ENCODE measurements at places on chromosomes 7 and 10.

DNA sequence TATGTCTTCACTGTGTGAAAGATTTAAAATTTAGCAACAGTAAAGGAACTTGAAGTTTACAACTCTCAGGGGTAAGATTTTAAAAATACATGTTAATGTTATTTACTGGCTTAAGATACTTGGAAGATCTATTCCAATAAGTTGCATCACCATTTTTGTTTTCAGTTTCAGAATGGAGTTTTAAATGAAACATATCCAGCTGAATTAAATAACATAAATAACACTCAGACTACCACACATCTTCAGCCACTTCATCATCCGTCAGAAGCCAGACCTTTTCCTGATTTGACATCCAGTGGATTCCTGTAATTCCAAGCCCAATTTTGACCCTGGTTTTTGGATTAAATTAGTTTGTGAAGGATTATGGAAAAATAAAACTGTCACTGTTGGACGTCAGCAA lies 44.3 kb downstream of the AHR start:
- DNase-seq: no peak

GRCh38 chr10:120582753-120583152 lies 125.7 kb downstream of the PLPP4 start:
- no peak for DNase-seq

GRCh38 chr7:112225006-112225405 lies 18.5 kb downstream of the ZNF277 start:
- DNase-seq: no peak

DNA sequence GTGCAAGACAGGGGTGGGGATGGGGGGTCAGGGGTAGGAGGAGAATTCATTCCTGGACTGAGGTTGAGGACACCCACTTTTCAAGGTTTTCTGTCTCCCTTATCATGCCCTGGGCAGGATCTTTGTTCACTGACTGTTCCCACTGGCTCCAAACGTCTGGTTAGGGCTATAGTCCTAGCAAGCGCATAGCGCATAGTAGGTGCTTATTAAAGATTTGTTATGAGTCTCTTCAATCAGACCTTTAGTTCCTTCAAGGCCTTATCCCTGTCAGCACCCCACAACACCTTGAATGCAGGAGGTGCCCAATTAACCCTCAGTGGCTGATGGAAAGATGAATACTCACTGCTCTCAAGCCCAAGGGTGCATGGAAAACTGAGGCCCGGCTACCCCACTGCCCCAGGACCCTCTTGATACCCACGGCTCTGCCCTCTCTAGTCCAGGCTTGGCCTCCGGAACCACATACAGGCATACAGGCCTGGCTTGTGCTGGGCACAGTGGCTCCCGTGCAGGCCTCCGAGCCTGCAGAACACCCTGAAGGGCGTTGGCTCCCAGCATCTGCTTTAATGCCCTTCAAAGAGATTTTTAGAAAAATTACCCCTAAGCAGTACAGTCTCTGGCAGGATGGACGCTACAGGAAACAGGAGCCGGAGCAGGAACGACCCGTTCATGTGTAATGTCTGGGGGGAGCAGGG lies 177.7 kb downstream of the SH3PXD2A start:
- no peak for DNase-seq

DNA sequence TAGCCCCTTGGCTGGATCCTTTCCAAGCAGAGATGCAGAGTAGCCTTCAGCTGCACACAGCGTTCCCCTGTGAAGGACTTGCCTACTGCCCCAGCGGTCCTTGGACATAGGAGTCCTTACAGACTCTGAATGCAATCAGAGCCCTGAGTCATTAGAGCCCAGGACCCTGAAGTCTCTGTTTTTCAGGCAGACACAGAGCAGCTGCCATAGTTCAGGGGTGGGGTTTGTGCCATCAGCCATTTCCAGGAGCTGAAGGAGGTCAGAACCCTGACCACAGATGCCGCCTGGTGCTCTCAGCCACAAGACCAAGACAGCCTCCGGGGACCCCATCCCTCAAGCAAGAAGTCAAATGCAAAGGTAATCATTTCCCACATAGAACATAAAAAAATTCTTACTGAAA lies 32.8 kb upstream of the WDFY4 start:
- no peak for DNase-seq

GRCh38 chr7:158268816-158269535 lies 318.6 kb downstream of the PTPRN2 start:
- DNase-seq: no peak

GRCh38 chr7:15853832-15854470 lies 167.5 kb upstream of the MEOX2 start:
- no peak for DNase-seq

GRCh38 chr10:21757185-21757901 lies 223.3 kb downstream of the MLLT10 start:
- no peak for DNase-seq

DNA sequence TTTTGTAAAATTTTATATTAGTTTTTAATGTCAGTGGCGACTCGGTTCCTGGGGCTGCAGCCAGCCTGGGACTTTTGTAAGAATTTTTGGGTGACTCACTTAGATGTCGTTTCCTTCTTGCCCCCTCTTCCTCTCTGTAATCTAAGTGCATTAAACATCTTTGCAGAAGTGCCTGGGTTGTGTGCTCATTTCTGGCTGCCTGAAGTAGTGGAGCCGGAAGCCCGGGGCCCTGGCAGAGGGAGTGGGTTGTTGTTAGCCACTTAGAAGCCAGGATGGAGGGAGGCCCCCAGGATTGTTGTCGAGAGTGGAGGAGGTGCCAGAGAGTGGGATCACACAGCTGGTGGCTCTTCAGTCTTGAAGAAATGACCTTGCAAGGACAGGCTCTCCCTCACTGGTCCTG lies 11.0 kb upstream of the TRIM8 start:
- DNase-seq: peak; percentile 99

- no peak for DNase-seq
Observed at GRCh38 chr10:30834651-30835050, 197.0 kb downstream of the ZNF438 start.

GRCh38 chr10:123287594-123288247 lies 133.5 kb downstream of the BUB3 start:
- DNase-seq: no peak

GRCh38 chr7:140517546-140518369 lies 38.5 kb upstream of the MKRN1 start:
- DNase-seq: peak; percentile 88

DNA sequence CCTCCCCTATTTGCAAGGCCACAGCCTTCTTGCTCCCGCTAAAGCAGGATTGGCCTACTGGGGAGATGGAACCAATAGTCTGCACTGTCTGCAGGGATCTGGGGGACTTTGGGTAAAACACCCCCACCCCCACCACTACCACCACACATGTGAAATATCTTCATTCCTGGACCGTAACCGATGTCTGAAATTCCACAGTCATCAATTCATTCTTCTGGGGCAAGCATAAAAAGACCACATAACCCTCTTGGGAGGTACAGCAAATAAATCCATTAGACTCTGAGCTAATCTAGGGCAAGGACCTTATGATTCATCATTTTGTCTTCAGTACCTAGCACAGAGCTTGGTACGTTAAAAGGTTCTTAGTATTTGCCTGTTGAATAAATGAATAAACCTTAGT lies 307.8 kb downstream of the GPAM start:
- no peak for DNase-seq

DNA sequence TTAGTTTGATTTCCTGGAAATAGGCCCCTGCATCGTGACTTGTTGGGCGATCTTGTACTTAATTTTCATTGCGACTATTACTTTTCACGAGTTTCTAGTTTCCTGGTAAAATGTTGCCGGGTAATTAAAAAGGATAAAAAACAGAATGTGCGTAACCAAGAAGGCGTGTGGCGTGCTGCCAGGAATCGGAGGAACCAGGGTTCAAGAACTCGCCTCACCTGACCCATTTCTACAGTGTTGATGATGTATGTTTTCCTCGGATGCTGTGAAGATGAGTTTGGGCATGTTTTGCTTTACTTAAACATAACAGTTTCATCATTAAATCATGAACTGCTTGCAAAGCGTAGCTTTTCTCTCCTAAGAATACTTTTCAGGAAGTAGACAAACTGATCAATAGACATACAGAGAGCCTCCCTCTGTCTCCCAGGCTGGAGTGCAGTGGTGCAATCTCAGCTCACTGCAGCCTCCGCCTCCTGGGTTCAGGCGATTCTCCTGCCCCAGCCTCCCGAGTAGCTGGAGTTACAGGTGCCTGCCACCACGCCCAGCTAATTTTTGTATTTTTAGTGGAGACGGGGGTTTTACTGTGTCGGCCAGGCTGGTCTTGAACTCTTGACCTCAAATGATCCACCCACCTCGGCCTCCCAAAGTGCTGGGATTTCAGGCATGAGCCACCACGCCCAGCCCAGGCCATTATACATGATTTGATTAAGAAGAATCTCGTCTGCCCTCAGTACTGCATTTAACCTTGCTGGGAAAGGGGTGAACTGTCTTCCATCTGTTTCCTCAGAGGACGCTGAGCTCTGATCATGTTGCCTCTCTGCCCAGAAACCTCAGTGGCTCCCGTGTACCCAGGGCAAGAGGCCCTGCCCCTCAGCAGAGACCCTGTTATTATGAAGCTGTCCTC lies 9.1 kb downstream of the FOXK1 start:
- no peak for DNase-seq

- DNase-seq: no peak
Observed at GRCh38 chr7:81079746-81080145, 160.9 kb upstream of the SEMA3C start.

DNA sequence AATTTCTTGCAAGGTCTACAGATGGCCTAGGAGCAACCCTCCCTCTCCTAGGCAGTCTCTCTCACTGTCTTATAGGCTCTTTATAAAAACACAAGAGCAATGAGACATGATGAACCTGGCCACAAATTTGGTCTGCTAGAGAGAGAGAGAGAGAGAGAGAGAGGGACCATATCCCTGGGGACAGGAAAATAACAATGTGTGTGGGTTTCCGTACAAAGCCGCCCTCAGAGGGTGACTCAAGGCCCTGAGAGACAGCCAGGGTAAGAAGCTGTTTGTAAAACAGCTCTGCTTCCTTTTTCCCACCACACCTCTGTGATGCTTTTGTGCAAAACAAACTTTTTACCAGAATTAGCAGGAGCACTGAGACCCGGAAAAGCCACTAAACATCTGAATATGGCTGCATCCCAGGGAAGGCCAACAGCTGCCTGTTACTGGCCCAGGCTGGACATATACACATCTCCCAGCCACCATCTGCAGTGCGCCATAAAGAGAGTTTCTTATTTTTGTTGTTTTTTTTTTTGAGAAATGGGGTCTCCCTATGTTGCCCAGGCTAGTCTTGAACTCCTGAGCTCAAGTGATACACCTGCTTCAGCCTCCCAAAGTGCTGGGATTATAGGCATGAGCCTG lies 18.4 kb downstream of the GIMAP5 start:
- DNase-seq: peak; percentile 75

- DNase-seq: no peak
Observed at GRCh38 chr7:151717415-151717814, 159.5 kb downstream of the PRKAG2 start.

DNA sequence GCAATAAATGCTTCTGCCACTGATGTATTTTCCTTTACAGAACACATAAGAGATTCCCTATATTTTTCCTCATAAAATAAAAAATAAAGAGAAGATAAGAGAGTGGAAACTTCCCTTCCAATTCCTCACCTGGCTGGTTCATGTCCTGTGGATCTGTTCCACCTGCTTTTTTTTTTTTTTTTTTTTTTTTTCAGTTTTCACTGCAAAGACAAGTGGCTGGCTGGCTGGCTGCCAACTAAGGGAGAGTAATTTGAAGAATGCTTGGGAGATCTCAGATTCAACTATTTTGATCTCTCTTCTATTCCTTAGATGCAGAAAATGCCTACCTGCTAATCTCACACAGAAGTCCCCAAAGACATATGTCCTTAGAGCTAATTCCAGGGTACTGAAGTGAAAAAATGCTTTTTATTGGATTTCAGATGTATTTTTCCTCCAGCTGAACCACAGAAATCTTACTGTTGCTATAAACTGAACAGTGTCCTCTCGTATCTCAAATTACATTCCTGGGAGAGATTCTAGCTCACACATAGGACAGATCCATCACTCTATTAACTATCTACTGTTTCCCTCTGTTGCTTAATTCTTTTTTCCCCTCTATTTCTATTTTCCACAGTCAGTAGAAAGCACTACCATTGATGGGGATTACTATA lies 120.8 kb downstream of the NRCAM start:
- no peak for DNase-seq

DNA sequence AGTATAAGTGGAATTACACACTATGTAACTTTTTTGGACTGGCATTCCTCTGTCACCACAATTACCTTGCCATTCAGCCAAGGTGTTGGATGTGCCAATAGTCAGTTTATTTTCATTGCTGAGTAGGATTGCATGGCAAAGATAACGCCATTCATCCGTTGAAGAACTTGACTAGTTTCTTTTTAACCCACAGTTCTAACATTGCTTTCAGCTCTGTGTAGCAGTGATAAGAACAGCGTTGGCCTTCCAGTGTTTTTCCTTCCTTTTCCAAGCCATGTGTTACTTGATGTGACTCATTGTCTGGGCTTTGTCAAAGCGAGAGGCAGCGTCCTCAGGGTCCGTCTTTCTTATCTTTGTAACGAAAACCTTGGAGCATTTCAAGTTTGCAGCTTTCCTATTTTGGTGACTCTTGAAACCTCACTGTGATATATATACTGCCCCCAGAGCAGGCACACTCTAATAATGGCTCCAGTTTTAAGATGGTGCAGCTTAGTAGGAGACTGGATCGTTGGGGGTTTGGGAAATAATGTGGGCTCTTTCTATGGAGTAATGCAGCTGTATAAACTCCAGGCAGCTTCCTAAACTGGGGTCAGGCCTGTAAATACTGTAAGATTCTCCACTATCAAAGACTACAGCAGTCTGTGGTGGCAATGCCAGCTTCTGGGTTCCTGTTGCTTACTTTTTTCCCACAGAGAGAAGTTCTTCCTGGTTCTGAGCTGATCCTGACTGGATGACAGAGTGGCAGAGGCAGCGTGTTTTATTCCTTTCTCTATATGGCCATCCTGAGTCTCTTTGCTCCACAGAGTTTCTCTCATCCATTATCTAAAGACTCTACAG lies 41.7 kb downstream of the AKR1E2 start:
- no peak for DNase-seq

DNA sequence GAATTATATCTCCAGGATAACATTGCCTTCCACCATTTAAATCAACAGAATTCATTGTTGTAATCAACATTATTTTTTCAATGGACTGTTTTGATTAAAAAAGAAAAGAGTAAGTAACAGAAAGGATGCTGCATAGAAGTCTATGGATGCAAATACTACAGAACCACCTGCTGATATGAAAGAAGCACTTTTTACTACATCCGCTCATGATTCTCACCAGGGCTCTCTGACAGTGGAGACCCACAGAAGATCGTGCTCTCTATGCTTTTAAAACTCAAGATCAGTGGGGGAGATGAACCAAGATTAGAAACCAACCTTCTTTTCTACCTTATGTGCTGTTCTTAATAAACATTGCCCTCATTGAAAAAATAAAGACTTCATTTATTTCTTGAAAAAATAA lies 24.4 kb downstream of the RHOBTB1 start:
- no peak for DNase-seq

DNA sequence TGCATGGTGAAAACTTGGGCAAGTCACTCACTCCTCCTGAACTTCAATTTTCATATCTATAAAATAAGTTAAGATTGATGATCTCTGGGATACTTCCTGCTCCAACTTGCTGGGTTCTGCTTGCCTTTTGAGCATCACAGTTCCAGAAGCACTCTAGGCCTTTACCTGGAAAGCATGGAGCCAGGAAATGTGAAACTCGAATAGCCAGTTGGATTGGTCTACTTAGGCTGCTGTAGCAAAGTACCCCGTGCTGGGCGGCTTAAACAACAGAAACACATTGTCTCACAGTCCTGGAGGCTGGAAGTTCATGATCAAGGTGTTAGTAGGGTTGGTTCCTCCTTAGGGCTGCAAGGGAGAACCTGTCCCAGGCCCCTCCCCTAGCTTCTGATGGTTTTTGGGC lies 64.5 kb downstream of the NAMPT start:
- no peak for DNase-seq

- DNase-seq: no peak
Observed at GRCh38 chr10:99357691-99358090, 28.5 kb downstream of the CNNM1 start.
